ENCODE measurements at places on chromosomes 11 and 22.
A peak's percentile ranks its signal among the peaks of the same experiment; 100 is the strongest.

GRCh38 chr22:38016182-38017151 is 32.1 kb upstream of the SOX10 start:
- DNase-seq, result peak; percentile 97

- peak; percentile 25 for DNase-seq
These were observed 39.2 kb upstream of the IGLL5 start for GRCh38 chr22:22848364-22848866.

- peak; percentile 55 for DNase-seq
These were observed 29.7 kb downstream of the ZFTA start for GRCh38 chr11:63738720-63739360.

DNA sequence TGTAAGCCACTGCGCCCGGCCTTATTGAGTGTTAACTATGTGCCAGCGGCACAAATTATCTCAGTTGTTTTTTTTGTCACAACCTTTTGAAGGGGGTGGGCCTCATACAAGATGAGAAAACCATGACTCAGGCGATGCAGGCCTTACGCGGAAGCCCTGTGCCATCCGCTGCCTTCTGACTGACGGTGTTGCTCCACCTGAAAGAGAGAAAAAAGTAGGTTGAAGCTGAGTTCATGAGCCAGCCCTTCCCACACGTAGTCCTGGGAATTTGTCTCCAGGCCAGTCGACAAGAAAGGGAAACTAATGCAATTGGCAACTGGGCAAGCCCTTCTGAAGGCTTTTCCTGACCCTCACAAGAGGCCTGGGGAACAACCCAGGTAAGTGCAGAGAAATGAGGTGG is 96.9 kb upstream of the CRYBB3 start:
- no peak for DNase-seq

DNA sequence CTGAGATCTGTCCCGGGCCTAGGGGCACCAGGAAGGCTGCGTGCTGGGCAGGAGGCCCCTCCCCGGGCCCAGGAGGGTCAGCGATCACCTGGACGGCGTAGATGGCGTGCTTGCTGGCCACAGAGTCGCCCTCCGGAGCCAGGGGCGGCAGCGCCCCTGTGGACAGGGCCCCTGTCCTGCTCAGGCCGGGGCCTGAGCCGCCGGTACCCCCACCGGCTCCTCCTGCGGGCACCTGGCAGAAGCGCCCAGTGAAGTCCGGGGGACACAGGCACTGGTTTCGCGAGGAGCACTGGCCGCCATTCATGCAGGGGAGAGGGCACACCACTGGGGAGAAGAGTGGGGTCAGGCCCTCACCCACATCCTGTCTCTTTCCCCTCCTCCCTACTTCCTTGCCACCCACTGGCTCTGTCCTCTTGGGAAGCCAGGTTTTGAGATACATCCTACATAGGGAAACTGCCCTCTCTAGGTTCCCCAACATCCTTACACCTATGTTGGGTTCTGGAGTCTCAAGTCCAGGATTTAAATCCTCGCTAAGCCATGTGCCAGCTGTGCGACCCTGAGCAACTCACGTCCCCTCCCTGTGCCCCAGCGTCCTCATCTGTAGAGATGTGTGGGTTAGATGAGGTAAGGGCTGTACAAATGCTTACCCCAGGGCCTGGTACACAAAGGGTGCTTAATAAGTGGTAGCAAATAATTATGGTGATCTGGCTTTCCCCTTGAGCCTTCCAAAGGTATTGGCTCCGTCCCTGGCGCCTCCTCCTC is 3.9 kb downstream of the LTBP3 start:
- no peak for DNase-seq

GRCh38 chr22:48982321-48982905 is 845.3 kb downstream of the BRD1 start:
- no peak for DNase-seq

- DNase-seq, result no peak
These were observed 9.4 kb downstream of the DRD2 start for GRCh38 chr11:113465786-113466185.

DNA sequence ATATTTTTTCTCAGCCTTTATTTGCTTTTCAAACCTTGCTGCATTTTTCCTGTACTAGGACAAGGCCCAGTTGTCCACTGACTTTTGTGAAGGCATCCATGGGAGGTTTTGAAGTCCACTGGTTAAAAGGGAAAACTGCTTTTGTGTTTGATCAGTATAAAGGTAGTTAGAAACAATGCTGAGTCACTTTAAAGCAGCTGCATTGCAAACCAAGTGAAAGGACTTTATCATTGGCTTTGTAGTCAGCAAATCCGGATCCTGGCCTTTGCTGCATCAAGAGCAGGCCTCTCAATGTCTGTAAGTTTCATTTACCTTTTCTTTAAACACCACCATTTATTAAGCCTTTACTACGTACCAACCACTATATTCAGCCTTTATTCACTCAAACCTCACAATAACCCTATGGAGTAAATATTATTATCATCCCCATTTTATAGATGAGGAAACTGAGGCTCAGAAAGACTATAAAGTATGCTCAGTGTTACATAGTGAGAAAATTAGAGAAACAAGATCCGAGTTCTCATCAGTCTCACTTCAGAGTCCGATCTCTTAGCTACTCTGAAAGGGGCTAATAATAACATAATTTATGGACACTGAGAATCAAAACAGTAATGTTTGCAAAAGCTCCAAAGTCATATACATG is 60.6 kb upstream of the HSD17B12 start:
- DNase-seq, result no peak

- no peak for DNase-seq
These were observed 1.1 kb upstream of the CBL start for GRCh38 chr11:119205080-119205479.

- DNase-seq, result no peak
These were observed 3.2 kb downstream of the CREB3L1 start for GRCh38 chr11:46280706-46281105.

DNA sequence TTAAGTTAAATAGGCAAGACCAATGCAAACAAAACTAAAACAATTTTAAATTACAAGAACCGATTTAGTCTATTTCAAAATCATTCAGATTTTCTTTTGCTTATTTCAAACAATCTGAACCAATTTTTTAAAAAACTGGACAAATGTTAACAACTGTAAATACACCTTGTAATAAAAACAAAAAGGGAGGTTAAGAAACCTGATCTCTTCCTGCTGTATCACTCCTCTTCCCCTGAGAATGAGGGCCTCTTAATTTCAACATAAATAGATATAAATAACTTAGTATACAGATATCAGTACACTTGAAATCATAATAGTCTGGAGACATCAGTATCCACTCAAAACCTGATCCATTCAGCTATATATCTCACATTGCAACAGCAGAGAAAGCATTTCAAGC is 346.6 kb downstream of the TTC28 start:
- DNase-seq, result no peak

DNA sequence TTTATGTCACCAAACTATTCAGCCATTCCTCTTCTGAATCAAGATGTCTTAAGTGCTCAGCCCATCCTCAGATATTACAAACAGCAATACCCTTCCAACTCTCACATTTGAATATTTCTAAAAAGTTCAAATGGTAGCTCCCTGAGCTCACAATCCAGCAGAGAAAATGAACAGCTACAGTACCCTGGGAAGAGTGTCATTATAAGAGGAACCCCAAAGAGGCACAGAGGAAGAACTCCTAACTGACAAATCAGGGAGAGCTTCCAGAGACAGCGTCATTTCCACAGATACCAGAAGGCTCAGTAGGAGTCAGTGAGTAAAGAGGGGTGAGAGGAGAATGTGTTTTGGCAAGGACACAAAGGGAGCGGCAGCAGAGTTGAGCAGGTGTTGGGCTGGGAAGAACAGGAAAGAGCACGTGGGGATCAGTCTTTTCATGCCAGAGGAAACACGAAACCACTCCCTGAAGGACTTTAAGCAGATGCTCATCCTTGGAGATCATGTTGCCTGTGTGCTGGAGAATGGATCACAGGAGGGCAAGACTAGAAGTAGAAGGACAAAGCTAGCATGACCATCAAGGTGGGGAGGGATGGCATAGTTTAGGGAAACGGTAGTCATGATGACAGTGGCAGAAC is 4.3 kb downstream of the CLTCL1 start:
- no peak for DNase-seq

DNA sequence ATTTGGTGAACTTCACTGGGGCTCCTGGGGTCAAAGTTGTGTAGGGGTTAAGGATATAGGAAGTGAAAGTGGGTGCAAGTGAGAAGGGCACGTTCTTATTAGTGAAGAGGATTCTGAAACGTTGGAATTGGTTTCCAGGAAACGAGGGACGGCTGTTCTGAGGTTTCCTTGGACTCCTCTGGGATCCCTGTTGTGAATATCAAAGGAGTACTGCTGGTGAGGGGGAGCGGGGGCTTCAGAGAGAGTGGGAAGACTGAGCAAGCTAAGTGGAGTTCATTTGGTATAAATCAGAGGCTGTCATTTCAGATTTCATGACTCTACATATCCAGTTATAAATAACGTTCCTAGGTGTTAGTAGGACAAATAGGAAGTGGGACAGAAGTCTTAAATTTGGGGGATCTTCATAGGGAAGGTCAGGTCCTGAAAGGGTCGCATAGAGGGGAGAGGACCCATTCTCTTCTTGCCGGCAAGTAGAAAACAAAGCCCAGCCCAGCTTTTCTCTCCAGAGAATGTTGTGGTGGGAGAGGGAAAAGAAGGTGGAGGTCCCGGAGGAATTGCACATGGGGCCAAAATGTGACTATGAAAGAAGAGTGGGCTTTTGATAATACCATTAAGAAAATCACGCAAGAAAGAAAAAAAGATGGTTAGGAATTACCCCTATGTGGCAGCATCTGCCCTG is 1.1 kb upstream of the NELL1 start:
- DNase-seq, result no peak

- no peak for DNase-seq
These were observed 2.0 kb downstream of the GTF2H1 start for GRCh38 chr11:18324381-18324780.

- no peak for DNase-seq
These were observed 2.8 kb downstream of the CORO1B start for GRCh38 chr11:67440229-67441097.

- DNase-seq, result peak; percentile 87
These were observed at the start of gene BATF2 for GRCh38 chr11:64996710-64997380. Gene BATF2, minus strand, starts transcription at chr11:64996971. Its CDS starts 57 bp downstream, at chr11:64996914.

Data from COLO829 (cell line).